ENCODE measurements at places on chromosomes 2 and 18.

DNA sequence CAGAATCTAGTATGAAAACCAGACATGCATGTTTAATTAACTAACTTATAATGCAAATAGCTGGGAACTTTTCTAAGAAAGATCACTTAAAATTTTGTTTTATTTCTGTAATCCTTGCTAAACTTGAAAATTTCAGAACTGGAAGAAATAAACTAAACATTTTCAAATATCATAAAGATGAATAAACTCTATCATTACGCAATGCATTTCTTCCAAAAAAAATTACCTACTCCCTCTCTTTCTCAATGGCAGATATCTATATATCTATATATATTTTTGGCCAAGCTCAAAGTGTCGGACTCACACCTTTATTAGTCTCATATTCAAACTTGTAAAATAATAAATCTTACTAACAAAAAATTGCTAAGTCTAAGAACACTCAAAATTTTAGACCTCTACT, 158.1 kb downstream of the SLC39A10 start:
- DNase-seq, result no peak

DNA sequence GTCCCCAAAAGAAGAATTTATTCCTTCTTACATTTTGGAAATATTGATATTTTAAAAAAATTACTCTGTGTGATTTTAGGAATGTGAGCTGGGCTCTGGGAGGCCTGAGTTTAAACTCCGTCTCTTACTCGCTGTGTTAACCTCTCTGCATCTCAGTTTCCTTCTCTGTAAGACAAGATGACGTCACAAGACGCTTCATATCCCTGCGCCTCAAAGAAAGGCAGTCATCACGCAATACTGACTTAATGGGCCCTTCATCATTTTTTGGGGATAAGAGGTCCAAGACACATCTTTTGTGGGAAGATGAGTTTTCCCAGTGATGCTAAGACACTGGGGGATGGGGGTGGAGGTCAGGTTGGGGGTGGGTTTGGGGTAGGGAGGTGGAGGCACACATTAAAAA, 320.4 kb downstream of the AFF3 start:
- no peak for DNase-seq

- DNase-seq, result no peak
Observed at GRCh38 chr2:118146315-118147283, 58.3 kb downstream of the INSIG2 start.

DNA sequence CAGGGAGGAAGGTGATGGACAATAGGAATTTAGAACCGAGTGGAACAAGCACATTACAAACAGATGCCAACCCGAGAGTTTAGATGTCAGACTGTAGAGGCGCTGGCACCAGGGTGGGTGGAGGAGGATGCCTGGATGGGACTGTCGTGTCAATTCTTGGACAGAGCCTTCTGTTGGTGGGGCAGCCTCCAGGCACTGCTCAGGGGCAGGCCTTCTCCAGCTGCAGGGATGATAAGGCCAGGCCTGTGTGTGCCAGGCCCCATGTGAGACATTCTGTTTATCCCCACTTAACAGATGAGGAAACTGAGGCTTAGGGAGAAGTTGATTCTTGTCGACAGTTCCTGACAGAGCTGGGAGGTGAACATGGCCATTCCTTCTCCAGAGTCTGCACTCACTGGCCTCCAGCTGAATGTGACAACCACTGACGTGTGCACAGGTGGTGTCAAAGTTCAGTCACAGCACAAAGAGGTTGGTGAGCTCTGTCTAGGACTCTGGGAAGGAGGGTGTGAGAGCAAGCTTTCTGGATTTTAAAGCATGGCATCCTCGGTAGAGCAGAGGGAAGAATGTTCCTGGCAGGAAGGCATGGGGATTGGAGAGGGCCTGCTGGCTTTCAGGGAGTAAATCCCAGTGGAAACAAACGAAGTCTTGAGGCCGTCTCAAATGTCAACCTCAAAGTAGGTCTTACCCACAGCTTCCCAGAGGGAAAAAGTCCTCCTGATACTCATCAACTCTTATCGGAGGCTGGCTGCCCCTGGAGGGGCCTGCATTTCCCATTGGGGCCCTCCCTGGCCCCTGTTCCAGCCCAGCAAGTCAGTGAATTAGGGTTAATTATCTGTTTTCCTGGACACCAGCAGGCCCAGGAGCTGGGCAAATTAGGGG, 52.4 kb downstream of the GLI2 start:
- no peak for DNase-seq

DNA sequence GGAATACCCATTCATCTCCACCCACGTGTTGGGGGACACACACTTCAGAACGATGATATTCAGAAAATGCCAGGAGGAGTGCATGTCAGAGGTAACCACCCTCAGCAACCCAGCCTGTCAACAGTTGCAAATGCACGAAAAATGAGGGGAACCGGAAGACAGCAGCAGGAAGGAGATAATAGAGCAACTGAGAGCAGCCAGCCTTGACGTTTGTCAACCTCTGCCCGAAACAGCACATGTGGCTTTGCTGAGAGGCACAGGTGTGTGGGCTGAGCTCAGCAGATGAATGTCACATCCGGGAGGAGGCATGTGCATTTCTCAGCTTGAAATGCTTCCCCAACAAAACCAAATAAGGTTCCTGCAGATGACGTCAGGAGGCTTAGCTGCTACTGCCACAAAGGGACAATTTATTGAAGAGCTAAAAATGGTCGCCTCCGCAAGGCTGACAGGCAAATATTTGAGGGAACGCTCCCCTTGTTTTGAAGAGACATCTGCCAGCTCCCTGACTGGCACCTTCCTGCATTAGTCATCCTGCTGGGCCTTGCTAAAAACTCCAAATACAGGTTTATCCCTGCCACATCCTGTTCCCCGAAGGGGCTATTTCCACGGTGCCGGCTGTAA, 419.0 kb downstream of the NBAS start:
- DNase-seq, result no peak

DNA sequence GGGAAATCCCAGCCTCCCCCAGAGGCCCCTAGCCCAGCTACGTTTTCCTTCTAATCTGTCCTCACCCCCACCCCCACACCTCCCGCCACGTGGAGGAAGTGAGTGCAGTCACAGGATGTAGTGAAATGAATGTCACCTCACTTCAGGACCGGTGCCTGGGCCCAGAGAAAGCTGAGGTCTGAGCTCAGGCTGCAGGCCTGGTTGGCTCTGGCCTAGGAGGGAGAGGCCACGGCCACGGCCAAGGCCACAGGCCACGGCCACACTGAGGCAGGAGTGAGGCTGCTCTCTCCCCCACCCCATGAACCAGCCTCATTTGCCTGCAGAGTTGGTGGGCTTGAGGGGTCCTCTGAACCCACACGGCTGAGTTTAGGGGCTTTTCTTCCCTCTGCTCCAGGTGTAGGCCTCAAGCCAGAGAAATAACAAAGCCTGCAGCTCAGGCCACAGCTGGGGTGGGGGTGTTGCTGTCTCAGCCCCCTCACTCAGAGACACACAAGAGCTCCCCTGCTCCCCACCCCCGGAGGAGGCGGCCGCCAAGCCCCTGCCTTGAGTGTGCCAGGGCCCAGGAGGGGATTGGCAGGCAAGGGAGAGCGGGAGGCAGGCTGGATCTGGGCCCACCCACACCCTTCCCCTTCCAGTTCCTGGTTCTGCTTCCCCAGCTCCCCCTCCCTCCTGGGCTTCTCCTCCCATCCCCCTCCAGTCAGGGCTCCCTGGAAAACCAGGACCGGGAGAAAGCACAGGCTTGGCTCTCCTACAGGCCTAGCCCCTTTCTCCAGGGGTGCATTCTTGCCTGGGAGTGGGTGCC, 27.0 kb downstream of the DNMT3A start:
- DNase-seq, result peak; percentile 57

DNA sequence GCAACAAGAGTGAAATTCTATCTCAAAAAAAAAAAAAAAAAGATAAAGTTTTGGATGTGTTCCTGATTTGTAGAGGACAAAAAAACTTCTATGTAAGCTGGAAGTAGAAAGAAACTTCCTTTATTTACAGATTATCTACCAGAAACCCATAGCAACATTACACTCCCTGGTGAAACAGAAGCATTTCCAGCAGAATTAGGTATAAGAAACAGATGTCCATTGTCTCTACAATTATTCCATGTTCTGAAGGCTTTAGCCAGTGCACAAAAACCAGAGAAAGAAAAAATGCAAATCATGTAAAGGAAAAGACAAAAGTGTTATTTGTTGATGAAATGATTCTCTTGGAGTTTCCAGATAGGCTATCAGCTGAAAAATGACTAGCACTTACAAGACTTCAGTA, 4.9 kb downstream of the TUBB6 start:
- DNase-seq, result no peak

GRCh38 chr2:174683392-174683759, 80.9 kb downstream of the CHRNA1 start:
- no peak for DNase-seq

DNA sequence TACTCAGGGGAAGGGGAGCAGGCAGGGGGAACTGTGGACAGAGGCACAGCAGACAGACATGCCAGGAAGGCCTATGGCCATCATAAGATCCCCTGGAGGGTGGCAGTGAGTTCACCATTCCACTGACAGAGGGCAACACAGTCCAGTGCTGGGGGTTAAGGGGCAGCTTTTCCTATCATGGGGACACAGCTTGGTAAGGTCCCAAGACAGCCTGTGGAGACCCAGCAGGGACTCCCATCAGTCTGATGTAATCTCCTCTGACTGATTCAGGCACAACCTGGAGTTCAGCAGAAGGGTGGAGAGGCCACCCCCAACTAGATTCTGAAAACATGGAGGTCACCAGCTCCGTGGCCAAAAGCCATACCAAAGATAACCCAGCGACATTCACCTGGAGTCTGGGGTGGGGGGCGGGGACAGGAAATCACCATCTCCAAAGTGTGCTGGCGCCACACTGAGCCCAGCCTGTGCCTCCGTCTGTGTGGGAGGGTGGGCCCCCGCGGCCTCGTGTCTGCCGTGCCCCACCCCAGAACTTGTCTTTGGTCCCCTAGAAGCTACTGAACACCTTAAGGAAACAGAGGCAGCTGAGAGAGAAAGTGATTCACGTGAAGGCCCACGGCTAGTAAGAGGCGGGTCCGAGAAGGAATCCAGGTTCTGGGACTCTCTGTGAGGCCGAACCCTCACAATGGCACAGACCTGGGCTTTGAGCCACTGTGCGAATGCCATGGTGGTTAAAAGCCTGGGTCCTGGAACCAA, 28.6 kb downstream of the DNMT3A start:
- no peak for DNase-seq

- DNase-seq, result no peak
Observed at GRCh38 chr2:239374896-239375277, 25.9 kb downstream of the HDAC4 start.

DNA sequence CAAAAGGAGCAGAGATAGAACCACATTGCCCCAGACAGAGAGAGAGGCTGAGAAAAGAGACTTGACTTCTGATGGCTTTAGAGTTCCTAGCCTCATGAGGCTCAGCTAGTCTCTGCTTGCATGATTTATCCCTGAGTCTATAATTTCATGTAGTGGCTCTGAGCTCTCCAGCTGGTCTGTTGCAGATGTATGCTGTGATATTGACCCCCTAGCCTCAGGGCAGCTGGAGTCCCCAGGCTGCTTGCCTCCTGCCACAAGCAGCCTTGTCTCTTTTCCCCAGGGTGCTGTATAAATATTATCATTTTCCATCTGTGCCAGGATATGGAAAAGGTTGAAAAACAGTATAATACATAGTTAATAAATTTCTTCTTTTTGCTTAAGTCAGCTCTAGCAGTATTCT, 467.6 kb upstream of the CWC22 start:
- DNase-seq, result no peak

DNA sequence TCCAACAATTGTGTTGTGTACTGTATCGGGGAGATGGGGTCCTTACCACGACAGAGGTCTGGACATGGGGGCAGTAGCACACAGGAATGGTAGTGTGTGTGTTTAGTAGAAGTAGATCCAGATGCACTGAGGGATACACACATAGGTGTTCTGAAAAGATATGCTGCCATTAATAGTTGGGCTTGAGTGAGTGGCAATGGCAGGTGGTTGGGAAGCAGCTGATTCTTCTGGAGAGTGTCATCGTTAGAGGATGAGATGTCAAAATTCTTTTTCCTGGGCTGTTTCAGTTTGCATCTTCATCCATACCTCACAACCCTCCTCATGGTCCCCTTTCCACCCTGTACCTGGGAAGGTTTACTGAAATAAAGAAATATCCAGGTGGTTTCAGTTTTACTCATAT, 66.6 kb downstream of the UGGT1 start:
- no peak for DNase-seq

- no peak for DNase-seq
Observed at GRCh38 chr2:183543222-183543621, 419.0 kb downstream of the NUP35 start.

DNA sequence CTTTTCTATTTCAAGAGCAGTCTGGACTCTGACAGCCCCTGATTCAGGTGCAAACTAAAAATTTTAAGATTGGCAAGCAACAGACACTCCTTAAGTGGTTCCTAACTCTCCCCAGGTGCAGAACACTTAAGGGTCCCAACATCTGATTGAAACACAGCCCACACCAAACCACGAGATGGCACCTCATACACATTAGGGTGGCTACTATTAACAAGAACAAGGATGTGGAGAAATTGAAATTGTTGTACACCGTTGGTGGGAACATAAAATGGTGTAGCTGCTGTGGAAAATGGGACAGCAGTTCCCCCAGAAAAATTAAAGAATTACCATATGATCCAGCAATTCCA, 82.3 kb downstream of the POLR1A start:
- no peak for DNase-seq

Data from NCI-H1092 (cell line).